ENCODE measurements at places on chromosomes 2 and 18.

GRCh38 chr2:47069628-47070154, 85.4 kb downstream of the STPG4 start:
- DNase-seq = no peak

GRCh38 chr2:127293386-127293747, 577 bp downstream of the ERCC3 start:
- DNase-seq = no peak

DNA sequence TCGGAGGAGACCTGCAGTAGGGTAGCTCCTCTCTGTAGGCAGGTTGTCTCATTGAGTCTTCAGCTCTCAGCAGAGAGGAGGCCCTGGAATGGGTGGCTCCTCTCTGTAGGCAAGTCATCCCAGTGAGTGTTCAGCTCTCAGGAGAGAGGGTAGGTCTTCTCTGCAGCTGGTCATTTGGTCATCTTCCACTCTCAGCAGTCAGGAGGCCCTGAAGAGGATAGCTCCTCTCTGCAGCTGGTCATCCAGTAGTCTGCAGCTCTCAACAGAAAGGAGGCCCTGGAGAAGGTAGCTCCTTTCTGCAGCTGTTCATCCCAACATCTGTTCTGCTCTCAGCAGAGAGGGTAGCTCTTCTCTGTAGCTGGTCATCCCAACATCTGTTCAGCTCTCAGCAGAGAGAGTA, 26.0 kb upstream of the RUFY4 start:
- no peak for DNase-seq

GRCh38 chr2:170056900-170057299, 121.0 kb upstream of the MYO3B start:
- no peak for DNase-seq

DNA sequence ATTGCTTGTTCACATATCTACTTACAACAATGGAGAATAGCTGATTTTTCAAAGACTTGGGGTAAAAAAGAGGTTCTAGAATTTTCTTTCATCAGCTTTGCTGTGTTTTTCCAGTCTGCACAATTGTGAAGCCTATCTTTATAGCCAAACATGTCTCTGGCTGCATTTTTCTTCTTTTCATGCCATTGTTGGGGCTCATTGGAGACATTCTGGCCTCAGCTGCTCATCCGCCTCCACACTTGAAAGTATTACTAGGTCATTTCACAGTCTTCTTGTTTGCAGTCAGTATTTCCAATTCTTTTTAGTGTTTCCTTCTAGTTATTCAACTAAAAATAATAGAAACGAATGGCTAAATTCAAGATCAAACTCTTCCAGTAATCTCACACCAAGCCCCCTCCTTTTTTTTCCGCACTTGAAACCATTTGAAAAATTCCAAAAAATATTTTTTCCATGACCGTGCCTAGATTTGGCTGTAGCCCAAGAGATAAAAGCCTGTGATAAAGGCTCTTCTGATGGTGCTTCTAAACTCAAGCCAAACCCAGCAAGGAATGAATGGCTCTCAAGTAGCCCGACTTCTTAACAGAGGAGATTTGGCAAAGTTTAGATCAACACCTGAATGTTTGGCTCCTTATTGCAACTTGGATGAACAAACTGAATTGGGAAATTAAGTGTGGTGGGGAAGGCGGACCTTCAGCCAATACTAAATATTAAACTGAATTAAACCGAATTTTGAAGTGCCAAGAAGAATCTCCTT, 103.4 kb downstream of the NRP2 start:
- no peak for DNase-seq

GRCh38 chr2:183284606-183285005, 160.4 kb downstream of the NUP35 start:
- no peak for DNase-seq

Measured in stimulated activated CD4-positive, alpha-beta T cell treated with anti-CD3 and anti-CD28 coated beads, Interleukin-15, amount 100 ng/mL, for 1 hour (primary cell).